PC-9 (cell line): ENCODE measurements at places on chromosomes 12 and 14.
A peak's percentile ranks its signal among the peaks of the same experiment; 100 is the strongest.

DNA sequence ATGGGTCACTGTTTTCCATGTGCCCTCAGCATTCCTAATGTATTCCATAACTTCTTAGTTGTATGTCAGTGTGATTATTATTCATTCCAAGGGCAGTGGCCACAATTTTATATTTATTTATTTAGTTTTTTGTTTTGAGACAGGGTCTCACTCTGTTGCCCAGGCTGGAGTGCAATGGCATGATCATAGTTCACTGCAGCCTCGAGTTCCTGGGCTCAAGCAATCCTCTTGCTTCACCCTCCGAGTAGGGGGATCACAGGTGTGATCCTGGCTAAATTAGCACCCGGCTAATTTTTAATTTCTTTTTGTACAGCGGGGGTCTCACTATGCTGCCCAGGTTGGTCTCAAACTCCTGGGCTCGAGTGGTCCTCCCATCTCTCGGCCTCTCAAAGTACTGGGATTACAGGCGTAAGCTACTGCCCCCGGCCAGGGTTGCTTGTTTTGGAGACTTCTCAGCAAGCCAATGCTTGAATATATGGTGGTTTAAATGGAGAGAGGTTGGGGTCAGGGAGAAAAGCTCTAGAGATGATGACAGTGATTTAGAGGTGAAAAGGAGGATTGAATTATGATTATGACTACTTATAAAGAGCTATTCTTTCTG, 7.6 kb downstream of the GPRC5A start:
- no peak for DNase-seq

DNA sequence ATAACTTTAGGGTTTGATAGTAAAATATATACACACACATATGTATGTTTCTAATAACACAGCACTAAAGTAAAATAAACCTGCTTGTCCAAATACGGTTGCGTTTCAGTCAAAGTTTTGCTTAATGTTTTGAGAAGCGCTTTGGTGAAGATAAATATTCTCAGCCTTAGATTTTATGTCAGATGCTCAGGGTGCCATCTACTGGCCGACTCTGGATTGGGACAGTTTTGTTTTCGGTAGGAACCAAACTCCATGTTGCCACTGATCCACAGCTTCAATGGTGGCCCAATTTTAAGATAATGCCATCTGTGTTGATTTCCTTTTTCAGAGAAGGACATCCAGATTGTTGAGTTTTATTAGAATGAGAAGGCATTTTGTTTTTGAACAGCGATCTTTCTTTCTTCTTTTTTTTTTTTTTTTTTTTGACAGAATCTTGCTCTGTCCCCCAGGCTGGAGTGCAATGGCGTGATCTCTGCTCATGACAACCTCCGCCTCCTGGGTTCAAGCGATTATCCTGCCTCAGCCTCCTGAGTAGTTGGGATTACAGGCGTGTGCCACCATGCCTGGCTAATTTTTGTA, 43.1 kb downstream of the LLPH start:
- peak; percentile 56 for DNase-seq

DNA sequence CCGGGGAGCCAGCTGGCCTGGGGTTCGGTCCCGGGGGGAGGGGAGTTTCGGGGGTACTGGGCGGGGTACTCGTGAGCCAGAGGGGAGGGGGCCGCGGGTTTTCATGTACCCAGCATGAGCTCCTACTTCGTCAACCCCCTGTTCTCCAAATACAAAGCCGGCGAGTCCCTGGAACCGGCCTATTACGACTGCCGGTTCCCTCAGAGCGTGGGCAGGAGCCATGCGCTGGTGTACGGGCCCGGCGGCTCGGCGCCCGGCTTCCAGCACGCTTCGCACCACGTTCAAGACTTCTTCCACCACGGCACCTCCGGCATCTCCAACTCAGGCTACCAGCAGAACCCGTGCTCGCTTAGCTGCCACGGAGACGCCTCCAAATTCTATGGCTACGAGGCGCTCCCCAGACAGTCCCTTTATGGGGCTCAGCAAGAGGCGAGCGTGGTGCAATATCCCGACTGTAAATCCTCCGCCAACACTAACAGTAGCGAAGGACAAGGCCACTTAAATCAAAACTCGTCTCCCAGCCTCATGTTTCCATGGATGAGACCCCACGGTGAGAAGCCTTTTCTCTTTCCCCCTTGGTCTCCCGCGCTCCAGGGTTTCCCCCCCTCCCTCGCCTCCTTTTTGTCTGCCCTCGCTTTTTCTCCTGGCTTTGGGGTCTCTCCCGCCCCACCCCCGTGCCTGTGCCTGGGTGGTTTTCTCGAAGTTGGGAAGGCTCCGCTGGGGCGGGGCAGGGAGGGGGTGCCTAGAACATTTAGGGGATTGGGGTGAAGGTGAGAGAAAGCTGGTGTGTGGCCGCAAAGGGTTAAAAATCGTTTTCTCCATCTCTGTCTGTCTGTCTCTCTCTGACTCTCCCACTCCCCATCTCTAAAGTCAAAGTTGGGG, 627 bp downstream of the HOXC8 start:
- no peak for DNase-seq

DNA sequence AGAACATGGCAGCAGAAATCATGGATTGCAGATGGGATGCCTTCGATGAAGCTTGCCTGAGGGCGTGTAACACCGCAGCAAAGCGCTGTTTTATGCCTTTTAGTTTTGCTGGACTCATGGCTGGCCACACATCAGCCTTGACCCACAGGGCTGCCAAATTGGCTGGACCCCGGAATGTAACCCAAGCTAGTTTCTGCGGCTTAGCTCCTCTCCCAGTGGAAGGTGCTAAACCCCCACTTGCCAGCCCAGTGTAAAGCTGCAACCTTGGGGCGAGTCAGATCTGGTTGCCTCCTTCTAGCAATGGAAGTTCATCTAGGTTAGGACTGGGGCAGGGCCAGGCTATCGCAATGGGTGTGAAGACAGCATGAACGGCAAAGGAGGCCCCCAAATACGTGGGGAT, 38.3 kb downstream of the MEG3 start:
- no peak for DNase-seq

DNA sequence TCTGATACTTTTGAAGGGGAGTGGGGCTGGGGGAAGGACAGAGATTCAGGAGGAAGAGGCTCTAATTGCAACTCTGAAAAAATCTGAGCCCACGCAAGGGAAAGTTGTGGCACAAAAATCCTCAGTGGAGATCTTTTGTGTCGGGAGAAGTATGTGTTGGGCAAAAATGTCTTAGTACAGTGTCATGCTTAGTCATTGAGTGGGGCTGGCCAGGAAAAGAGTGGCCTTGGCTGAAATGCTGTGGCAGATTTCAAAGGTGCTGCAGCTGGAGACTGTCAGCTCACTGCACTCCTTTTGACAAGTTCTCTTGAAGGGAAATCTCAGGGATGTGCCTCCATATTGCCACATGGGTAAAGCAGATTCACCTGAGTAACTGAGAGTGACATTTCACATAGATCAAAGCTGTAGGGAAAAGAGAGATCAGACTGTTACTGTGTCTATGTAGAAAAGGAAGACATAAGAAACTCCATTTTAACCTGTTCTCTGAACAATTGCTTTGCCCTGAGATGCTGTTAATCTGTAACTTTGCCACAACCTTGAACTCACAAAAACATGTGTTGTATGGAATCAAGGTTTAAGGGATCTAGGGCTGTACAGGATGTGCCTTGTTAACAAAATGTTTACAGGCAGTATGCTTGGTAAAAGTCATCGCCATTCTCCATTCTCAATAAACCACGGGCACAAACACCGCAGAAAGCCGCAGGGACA, 36.0 kb upstream of the GLIPR1 start:
- DNase-seq: no peak

- DNase-seq: no peak
Measured at GRCh38 chr14:101181446-101182313, 278.2 kb upstream of the RTL1 start.

DNA sequence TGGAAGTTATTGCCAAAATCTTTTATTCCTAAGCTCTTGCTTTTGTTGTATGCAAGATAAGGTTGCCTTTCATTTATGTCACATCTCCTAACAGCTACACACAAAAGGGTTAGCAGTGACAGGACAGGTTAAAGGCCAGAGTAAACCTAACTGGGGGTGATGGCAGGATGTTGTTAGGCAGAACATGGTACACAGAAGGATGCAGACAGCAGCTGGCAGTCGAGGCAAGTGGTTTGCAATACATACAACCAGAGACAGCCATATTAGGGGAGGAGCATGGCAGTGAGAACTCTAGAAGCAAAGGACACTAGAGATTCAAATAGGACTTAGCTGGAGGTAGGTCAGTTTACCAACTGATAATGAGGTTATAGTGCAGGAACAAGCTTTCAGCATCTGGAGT, 2.7 kb upstream of the ABCD2 start:
- no peak for DNase-seq

DNA sequence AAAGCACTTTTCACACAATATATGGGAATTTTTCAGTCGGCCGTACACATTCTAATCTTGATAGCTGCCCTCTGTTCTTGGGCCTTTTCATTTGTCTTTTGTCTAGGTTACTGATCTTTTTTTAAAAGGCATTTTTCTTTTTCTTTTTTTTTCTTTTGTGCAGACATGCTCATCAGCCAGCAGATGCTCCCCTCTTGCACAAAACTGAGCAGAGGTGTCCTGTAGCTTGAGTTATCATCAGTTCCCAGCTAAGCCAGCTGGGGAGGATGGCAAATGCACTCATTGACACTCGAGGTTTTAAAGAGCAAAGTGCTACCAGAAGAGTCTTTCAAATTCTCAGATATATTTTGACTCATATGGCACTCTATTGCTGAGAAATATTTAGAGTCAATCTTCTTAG, 913.9 kb upstream of the SEL1L start:
- DNase-seq: no peak

DNA sequence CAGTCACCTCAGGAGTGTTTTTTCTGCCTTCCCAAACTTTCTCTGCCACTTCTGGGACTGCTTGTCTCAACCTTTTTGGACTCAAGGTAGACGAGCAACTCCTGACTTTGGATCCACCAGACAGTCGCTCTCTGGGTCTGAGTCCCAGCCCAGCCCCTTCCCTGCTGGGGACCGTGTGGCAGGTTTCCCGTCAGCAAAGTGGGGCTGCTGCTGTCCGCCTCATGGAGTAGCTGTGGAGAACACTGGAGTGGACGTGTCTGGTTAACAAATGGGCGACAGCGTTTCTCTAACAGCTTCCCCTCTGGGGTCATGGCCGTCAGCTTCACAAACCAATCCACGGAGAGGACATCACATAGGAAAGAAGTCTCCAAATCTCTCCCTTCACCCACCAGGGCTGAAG, 54.8 kb downstream of the KCTD10 start:
- no peak for DNase-seq

- DNase-seq: no peak
Measured at GRCh38 chr12:128916425-128916824, 63.1 kb downstream of the GLT1D1 start.

DNA sequence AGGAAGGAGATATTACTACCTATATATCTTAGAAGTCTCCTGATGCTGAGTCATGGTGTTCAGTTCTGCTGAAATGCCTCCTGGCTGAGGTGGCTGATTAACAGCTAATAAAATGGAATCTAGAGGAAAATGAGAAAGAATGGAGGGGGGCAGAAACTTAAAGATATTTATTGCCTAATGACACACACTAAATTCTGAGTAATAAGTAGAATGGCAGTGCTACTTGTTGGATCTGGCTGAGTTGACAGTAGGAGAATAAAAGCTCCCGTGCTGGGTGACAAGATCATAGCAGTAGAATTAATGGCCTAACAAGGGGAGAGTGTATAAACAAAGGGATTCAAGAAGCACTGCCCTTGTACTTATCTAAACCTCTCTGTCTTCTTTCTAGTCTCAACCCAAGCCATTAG, 137.5 kb downstream of the CNTN1 start:
- DNase-seq: no peak

- no peak for DNase-seq
Measured at GRCh38 chr12:98374007-98374406, 141.4 kb upstream of the TMPO start.

- DNase-seq: no peak
Measured at GRCh38 chr12:43179486-43179885, 372.5 kb downstream of the ADAMTS20 start.

DNA sequence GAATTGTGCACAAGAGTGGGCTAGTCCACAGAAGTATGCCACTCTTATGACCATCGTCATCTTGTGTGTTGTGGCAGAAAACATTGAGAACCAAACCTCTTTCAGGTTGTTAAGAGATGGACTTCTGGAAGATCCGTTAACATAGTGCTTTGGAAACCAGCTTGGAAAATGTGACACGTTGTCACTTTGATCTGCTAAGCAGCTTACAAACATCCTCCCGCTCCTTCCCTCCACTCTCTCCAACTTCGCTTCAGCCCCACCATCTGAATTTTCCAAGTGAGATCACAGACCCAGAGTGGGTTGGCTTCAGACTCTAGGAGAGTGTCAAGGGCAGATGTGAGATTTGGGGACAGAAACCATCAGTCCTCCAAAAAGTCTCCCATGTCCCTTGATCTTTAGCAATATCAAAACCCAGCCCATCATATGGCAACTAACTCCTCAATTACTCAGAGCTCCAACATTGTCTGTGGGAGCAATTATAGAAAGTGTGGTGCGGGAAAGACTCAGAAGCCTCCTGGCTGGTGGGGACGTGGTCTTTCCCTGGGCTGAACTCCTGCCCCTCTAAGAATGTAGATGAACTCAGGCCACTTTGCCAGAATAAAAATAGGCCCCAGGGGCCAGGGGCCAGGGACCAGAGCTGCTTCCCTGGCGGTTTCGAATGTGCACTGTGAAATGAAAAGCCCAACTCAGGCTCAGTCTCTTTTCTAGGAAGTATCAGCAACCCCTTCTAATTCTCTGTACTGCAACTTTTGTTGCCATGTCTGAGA, 129.5 kb downstream of the SLC38A6 start:
- DNase-seq: no peak
